ENCODE measurements at places on chromosomes 3 and 15. TPM values are rescaled to one million over a fixed set of nuclear protein-coding genes. Genes with fewer than 3 reads are reported as not detected.

GRCh38 chr3:148758303-148758884 is 60.7 kb downstream of the AGTR1 start:
- H3K27ac ChIP-seq: peak overlapping the region; percentile 51
- H3K36me3 ChIP-seq: no peaks in the 10 kb centered on the region
- H3K4me3 ChIP-seq: no peak overlapping the region
- no peak for DNase-seq

DNA sequence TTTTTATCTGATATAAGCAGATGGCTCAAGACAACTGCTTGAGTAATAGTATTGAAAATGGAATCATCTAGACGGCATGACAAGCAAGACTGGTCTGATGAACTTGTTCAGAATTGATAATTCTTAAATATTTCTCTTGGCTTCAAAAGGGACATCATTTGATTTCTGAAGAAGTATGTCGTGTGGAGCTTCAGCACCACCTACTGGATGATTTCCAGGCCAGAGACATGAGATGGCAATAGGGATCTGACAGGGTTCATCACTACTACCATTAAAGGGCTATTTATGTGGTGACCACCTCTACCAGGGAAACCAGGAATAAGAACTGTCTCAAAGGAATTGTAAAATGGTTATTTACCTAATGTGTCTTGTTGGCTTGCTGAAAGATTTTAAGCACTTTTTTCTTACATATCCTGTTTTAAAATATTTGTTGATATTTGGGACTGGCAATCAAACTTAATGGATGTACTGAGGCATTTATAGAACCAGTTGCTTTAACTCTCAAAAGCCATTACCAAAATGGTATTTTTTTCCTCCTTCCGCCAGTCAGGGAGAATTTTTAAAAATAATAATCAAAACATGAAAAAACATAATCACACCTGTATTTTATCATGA is 99.5 kb upstream of the FAM98B start:
- H3K27ac ChIP-seq: no peak overlapping the region
- no peaks in the 10 kb centered on the region for H3K4me1 ChIP-seq
- no peak for DNase-seq
- H3K4me3 ChIP-seq: no peak overlapping the region
- no peaks in the 10 kb centered on the region for H3K27me3 ChIP-seq

DNA sequence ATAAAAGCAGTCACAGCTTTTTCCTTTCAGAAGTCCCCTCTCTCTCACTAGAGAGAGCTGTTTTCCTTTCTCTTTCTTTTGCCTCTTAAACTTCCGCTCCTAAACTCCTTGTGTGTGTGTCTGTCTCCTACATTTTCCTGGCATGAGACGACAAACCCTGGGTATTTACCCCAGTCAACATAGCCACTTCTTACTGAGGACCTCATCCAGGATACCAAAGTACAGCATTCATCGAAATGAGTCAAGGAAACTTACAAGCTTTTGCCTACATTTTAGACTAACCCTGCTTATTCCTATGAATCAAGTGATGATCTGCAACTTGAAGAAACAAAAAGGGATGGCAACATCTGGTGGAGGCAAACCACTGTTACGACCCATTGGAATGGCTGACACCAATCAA is 16.7 kb downstream of the PATL2 start:
- H3K27ac ChIP-seq: no peak overlapping the region
- no peak for DNase-seq
- no peaks in the 10 kb centered on the region for H3K27me3 ChIP-seq
- H3K4me1 ChIP-seq: no peaks in the 10 kb centered on the region

DNA sequence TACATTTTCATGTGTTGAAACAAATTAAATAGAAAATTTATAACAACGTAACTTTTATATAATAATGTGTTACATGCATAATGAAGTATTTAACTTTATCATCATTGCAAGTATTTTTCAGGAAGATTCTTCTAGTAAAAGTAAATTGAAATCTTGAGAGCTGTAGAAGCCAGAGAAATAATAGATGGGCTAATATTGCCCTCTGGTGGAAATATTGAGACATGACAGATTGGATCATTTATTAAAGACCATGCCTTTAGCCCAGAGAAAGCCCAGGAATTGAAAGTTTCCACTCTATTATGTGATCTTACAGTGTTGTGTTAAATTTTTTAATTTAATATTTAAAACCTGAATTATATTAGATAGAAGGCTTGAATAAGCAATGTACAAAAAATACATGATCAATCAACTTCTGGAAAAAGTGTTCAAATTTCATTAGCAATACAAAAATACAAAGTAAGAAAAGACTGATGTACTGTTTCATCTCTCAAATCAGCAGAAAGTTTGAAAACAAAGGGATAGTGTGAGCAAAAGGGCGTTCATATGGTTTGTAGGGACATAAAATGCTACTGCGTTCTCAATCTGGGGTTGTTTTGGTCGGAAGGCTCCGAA is 52.7 kb upstream of the SPTSSB start:
- no peak overlapping the region for H3K4me3 ChIP-seq
- no peaks in the 10 kb centered on the region for H3K27me3 ChIP-seq
- DNase-seq: no peak
- H3K27ac ChIP-seq: no peak overlapping the region
- no peaks in the 10 kb centered on the region for H3K36me3 ChIP-seq

DNA sequence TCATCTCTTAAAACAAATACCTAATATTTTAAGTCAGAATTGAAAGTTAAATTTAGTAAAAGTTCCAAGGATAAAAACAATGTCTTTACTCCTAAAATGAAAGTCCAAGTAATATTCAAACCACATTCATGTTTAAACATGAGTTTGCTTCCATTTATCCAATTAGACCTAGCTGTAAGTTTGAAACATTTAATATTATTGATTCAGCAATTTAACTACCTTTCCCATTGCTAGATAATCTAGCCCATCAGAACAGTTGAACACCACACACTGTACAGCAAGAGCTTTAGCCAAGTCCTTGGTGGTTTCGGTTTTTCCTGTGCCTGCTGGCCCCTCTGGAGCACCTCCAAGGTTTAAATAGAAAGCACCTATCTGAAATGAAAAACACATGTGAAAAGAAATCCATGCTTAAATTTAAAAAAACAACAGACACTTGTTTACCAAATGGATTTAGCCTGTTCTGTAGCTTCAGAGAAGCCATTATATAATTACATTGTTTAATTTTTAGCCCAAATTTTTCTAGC is 97.8 kb downstream of the DNAH12 start:
- H3K27ac ChIP-seq: no peak overlapping the region
- peaks cover 7% of the 10 kb centered on the region for H3K4me1 ChIP-seq
- H3K27me3 ChIP-seq: no peaks in the 10 kb centered on the region

DNA sequence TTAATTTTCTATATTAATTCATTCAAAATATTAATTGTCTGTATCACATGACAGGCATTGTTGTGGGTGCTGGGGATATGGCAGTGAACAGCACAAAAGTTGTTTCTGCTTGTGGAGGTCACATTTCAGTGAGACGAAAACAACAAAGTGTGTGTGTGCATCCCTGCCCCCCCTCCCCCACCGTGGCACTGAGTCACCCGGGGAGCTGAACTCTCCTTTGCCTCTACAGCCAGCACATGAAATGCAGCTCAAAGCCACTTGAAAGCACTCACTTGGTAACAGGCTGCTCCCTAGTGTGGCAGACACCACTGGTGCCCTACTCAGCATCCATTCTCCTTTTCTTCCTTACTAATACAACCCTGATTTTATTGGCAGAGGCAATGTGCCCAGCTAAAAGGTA is 16.9 kb upstream of the SCAMP5 start:
- no peak for DNase-seq
- H3K27ac ChIP-seq: no peak overlapping the region
- no peaks in the 10 kb centered on the region for H3K36me3 ChIP-seq
- H3K4me1 ChIP-seq: no peaks in the 10 kb centered on the region
- no peak overlapping the region for H3K4me3 ChIP-seq

DNA sequence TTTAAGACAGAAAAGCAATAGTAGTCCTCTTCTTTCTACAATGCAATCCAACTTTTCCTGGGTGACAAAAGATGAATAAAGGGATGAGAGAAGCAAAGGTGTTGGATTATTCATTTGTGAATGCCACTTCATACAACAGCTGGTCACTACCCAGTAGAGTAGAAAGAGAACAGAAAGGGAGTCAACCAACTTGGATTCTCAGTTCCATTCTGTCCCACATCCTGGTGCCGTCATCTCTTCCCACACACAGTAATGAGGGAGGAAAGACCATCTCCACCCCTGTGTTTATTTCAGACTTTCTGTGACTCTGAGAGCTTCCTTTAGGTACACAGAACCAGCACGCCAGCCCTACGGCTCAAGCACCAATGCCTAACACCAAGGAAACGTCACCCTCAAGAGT is 71.0 kb downstream of the FOXP1 start:
- H3K4me3 ChIP-seq: no peak overlapping the region
- no peak overlapping the region for H3K27ac ChIP-seq
- H3K27me3 ChIP-seq: no peaks in the 10 kb centered on the region
- no peaks in the 10 kb centered on the region for H3K36me3 ChIP-seq
- no peak for DNase-seq

DNA sequence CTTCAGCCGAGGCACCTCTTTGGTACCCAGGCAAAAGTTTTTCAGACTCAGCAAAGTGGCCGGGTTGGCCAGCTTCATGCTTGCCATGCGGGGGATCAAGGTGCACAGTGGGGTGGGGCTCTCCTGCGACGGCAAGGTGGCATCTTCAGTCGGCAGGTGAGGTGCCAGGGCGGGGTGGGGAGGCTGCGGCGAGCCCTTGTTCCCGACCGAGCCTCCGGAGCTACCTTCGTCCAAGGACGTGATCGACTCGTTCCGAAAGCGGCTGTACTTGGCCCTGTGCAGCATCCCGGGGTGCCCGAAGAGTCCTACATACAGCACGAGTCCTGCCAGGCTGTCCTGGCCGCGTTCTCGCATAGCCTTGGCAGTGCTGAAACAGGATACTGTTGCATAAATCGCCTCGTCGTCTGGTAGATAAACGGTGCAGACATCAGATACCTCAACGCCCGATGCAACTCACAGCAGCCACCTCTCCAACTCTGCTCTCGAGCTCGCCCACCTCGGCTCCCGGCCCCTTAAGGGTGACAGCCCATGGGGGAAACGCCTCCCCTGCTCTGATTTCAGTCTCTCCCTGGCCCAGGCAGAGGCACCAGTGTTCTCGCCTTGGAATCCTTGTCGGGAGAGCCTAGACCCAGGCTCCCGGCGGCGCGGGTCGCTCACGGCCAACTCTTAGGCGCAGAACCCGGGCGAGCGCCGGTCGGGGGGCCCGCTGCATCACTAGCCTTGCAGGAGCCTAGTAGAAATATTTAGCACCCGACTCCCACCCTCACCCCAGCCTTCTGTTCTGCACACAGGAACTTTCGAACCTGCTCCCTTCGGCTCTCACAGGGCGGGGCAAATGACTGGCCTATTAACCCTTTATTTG is 826 bp downstream of the SHC4 start:
- peaks cover 4% of the 10 kb centered on the region for H3K27me3 ChIP-seq
- no peaks in the 10 kb centered on the region for H3K4me1 ChIP-seq
- H3K36me3 ChIP-seq: no peaks in the 10 kb centered on the region
- no peak overlapping the region for H3K27ac ChIP-seq

- DNase-seq: peak; percentile 20
- H3K36me3 ChIP-seq: no peaks in the 10 kb centered on the region
- H3K4me1 ChIP-seq: no peaks in the 10 kb centered on the region
- H3K27ac ChIP-seq: no peak overlapping the region
These were observed 40.1 kb upstream of the TAFA4 start for GRCh38 chr3:68972358-68972979.

DNA sequence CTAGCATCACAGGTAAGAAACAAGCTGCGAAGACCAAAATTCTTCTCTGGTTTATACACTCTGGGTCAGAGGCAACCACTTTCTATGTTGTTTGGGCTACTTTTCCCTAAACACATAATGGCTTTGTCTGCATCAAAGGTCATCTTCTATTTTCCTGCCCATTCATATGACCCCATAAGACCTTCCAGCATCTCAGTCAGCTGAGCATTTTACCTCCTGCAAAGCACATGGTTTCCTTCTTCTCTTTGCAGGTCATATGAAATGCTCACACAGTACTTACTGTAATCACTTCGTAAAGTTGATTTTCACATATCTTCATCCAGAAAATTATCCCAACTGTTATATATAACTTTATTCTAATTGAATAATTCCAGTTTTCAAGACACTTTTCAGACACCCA is 34.8 kb downstream of the LIPC start:
- H3K27ac ChIP-seq: no peak overlapping the region
- no peaks in the 10 kb centered on the region for H3K4me1 ChIP-seq
- H3K27me3 ChIP-seq: no peaks in the 10 kb centered on the region
- no peak overlapping the region for H3K4me3 ChIP-seq

ARGFX gene
- not detected for total RNA-seq

FBXW12 gene
- 9.6 TPM for total RNA-seq

TRIM42 gene
- not detected for total RNA-seq

FAM98B gene
- 4.8 TPM for total RNA-seq

PCOLCE2 gene
- total RNA-seq: 0.47 TPM

All from pancreas (tissue), 10 donors.